ENCODE measurements at places on chromosomes 6 and 20.

DNA sequence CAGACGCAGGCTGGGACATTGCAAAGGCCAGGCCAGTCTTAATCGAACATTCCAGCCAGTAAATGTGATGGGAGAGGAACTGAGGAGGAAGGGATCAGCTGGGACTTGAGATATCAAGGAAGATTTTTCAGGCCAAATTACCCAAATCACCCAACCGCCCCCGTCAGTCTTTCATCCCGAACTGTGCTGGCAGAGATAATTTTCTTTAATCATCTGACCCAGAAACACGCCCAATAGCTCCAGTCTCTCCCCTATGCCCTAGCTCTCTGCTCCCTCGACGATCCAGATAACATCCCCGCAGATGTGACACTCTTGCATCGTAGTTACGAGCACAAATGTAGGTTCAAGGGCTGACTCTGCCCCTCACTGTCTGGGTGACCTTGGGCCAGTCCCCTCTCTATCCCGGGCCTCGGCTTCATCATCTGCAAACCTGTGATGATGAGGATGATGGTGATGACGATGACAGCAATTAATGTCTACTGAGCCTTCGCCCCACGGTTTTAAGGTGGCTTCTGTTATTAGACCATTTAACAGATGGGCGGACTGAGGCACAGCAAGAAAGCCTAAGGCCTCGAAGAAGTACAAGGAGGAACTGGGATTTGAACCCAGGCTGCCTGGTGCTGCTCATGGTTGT lies 118.6 kb downstream of the PREX1 start:
- DNase-seq = no peak

DNA sequence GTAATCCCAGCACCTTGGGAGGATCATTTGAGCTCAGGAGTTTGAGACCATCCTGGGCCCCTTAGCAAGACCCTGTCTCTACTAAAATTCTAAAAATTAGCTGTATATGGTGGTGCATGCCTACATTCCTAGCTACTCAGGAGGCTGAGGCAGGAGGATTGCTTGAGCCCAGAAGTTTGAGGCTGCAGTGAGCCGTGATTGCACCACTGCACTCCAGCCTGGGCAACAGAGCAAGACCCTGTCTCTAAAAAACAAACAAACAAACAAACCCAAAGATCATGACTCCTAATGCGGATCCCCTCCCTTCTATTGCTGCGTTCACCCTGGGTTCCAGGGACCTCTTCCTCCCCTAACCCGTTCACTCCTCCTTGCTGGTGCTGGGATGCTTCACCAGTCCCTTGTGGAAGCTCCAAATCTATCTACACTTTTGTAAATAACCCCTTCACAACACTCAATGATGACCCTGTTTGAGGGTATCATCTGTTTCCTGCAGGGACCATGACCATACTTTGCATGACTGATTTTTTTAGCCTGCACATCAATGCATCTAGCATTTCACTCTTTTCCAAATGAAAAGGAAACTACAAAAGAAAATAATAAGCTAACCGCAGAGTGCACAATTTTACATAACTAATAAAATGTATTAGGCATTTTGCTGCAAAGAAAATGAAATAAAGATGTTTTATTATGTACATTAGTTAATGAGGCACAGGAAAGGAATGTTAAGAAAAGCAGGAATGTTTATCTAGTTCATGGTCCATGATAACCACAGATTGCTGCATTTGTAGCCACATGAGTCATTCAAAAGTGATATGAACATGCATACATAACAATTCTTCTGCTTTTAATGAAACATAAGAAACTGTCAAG lies 30.5 kb upstream of the IPCEF1 start:
- no peak for DNase-seq

- no peak for DNase-seq
These were observed 52.9 kb upstream of the HDDC2 start for GRCh38 chr6:125354649-125355048.

DNA sequence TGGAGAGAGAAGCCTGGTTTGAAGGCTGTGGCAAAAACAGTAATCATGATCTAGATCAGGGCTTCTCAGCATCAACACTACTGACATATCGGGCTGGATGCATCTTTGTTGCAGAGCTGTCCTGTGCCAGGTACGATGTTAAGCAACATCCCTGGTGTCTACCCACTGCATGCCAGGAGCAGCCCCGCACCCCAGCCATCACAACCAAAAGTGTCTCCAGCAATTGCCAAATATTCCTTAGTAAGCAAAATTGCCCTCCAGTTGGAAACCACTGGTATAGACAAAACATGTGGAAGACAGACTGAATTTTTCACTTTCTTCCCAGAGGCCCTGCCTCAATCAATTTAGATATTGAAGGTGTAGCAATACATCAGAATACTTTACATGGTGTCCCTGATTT lies 147.6 kb upstream of the NRN1 start:
- no peak for DNase-seq

DNA sequence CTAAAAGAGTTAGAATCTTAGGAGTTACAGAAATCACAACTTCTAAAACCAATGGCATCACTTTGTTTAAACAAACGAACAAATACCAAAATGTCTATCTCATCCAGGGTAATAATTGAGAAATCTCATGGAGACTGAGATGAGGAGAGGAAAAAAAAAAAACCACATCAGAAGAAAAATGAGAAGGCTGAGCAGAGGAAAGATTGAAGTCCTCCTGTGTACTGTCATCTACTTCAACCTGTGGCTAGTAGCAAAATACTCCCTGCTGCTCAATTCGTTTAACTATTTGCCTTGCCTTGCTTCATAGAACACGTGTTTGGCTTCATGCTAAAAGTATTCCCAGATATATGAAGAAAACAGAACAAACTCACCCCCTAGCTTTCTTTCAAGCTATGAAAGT lies 143.7 kb downstream of the PDE10A start:
- no peak for DNase-seq

DNA sequence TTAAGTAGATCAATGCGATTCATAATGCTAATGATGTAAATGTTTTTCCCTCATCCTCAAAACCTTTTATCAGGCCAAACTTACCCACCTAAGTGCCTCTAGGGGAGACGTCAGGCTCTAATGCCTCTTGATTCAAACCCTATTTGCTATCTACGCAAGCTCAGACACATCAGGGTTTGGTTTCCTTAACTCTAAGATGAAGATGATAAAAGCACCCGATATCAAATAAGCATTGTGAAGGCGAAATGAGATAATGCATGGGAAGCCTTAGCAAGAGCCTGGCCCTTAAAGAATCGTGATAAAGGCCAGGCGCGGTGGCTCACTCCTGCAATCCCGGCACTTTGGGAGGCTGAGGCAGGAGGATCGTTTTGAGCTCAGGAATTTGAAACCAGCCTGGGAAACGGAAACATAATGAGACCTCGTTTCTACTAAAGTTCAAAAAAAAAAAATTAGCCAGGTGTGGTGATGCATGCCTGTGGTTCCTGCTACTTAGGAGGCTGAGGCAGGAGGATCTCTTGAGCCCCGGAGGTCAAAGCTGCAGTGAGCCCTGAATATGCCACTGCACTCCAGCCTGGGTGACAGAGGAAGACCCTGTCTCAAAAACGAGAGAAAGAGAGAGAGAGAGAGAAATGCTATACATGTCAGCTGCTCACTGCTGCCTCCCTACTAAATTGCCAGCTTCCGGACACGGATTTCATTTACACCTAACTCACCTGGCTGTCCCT lies 13.5 kb downstream of the CNKSR3 start:
- DNase-seq = no peak

DNA sequence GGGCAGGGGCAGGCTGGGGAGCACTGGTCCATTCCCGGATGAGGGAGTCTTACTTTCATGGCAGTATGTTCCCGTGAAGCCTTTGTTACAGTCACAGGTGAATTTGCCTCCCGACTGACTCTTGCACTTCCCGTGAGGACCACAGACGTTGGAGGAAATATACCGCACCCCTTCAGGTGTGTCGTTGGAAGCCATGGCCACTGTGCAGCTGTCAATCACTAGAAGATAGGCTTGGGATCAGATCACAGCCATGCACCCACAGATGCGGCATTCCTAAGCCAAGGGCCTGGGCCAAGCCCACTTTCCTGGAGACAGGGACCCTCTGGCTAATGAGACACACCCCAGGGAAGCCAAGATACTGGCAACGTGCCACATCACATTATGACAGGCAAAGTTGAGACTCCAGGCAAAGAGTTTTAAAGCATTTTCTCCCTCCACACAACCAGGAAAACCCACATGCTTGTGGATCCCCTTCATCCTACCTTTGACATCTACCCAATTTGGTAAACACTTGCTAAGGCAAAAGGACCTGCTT lies 26.8 kb downstream of the JAG1 start:
- DNase-seq = no peak

DNA sequence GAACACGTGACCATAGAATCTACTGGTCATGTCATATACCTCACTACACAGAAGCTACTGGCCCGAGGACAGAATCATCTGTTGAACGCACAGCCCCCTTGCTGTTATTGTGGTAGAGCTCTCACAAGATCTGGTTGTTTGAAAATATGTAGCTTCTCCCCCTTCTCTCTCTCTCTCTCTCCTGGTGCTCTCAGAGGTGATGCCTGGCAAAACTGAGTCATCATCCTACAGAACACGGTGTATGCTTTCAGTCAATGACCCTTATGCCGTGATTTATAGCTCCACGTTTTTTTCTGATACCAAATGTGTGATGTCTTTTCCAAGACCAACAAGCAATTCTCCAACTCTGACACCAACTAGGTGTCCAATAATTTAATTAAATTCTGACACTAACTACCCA lies 13.0 kb upstream of the RBM24 start:
- no peak for DNase-seq

DNA sequence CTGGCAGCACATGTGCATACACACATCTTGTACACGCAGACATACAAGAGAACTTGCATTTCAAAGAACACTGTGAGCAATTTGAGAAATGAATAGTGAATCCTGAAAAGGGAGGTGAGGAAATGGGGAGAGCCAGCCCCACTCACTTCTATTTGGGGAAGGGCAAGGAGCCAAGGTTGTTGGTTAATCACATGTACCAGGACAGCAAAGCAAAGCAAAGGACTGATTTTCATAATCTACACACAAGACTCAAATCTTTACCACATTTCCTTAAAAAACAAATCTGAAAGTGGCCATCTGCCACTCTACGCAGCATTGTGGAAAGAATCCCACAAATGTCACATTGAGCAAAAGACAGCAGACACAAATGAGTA lies 35.0 kb upstream of the KIF16B start:
- no peak for DNase-seq

DNA sequence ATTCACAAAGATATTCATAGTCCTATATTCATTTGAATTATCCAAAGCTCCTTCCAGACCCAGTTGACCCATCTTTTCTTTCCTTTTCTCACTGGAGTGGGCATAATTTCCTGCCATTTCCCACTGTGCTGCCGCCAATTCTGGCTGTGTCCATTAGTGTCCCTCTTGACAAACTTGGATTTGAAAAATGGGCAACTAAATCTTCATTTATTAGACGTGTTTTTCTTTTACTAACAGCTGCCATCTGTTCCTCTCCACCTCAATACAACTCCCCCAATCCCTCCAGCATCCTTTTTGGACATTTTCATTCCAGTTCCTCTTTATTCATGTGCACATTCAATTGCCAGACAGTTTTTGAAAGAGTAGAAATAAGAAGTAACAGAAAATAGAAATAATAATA lies 90.5 kb downstream of the PCSK2 start:
- DNase-seq = no peak

- no peak for DNase-seq
These were observed 31.3 kb downstream of the MOCS1 start for GRCh38 chr6:39902786-39903465.

DNA sequence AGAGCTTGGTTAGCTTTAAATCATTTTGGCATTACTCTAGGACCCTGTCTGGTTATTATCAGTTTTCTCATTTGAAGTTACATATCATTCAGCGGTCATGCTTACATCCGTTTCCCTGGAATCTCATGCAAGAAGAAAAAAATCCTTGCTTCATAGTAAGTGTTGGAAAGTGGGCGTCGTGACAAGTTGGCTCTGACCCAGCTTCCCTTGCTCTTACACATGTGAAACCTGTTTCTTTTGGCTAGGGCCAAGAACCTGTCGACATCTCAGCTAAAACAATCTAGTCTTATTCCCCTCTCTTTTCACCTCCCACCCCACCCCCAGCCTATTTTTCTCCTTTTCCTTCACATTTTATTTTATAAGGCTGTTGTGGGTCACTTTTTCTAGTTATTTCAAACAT lies 45.5 kb downstream of the ANKS1A start:
- no peak for DNase-seq

GRCh38 chr20:38602185-38602581 lies 574 bp downstream of the ARHGAP40 start:
- DNase-seq = no peak

GRCh38 chr6:167429353-167429752 lies 104.5 kb downstream of the TTLL2 start:
- no peak for DNase-seq

DNA sequence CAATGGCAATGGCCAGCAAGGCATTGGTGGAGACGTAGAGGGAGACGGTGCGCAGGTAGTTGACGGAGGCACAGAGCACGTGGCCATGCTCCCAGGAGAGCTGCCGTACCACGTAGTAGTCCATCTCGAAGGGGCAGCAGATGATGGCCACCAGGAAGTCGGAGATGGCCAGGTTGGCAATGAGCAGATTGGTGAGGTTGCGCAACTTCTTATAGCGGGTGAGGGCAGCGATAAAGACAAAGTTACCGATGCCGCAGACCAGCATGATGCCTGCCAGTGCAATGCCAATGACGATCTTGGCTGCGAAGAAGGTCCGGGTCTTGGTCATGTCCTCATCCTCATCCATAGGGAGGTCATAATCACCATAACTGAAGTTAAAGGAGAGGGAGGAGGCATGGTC lies 2.8 kb downstream of the PROKR2 start:
- DNase-seq = no peak

DNA sequence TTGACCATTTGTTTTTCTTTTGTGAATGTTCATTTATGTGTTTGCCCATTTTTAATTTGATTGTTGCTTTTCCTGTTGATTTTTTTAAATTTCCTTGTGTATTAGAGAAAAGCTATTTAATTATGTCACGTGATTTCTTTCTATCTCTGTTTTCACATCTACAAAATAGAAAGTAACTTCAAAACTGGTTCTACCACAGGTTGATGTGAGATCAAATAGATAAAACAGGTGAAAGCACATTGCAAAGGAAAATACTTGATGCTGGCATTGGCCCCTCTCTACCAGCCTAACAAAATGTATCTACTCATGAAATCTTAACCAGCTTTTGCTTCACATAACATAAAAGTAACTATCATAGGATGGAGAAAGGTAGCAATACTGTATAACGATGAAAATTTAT lies 129.2 kb downstream of the TMEM242 start:
- no peak for DNase-seq

DNA sequence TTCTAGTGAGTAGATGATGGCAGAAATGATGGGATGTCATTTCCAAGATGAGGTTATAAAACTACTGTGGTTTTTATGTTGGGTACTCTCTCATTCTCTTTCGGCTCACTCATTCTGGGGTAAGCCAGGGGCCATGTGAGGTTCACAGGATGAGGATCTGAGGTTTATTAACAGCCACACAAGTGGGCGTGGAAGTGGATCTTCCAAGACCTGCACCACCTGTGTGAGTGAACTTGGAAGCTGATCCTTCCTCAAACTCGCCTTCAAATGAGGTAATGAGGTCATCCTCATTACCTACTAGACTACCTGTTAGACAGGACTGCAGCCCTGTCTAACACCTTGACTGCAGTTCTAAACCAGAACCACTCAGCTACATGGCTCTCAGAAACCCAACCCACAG lies 45.1 kb upstream of the TAGAP start:
- no peak for DNase-seq
